ENCODE measurements at places on chromosomes 6 and 20.

DNA sequence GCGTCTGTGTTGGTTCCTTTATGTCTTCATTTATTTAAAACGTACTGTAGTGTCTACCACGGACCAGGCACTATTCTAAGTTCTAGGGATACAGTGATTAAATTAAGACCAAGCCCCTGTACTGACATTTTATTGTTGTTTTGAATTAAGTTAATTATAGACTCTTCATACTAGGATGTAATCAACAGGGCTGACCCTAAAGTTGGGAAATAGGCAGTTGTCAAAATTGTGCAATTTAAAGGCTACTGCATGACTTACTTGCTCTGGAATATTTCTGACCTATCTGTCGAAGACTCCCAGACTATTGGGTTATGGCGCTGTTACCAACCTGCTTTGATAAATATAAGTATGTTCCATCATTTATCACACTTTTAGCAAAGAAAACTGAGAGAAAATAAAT, 6.7 kb downstream of the MYO6 start:
- DNase-seq, result no peak

GRCh38 chr6:7114744-7115458, 7.1 kb downstream of the RREB1 start:
- DNase-seq, result no peak

DNA sequence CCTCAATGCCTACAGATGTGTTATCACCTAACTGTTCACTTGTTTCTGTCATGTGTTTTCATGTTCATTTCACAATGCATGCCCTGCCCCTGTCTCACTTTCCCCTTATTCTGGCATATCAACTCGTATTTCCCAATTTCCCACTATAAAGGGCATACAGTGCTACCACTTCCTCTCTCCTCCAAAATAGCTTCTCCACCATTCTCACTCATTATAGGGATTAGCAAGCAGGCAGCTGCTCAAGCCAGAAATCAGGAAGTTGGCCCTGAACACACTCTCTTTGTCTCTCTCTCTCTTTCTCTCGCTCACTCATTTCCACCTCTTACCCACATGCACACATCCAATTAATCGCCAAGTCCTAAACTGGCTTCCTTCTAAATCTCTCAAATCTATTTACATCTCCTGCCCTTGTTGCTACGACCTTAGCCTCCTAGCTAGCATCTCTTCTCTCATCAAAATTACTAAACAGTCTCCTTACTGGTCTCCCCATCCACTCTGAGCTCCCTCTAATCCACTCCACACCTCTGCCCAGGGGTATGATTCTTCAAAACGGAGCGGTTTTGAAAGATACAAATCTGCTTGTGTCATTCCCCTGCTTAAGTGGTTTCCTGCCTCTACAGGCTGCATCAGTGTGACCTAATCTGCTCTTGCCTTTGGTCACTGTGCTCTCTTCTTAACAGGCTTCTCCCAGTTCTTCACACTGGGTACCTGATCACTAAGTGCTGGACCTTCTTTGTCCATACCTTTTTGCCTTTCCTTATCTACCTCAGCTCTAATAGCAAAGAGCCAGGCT, 196.2 kb downstream of the BTBD9 start:
- DNase-seq, result no peak

DNA sequence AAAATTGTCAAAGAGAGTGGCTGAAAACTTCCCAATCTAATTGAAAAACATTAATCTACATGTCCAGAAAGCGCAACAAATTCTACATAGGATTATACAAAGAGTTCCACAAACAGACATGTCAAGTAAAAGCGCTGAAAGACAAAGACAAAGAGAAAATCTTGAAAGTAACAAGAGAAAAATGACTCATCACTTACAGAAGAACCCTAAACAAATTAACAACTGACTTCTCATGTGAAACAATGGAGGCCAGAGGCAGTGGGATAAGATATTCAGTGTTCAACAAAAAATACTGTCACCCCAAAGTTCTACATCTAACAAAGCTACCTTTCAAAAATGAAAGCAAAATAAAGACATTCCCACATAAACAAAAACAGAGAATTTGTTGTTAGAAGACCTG, 2.0 kb upstream of the POM121L2 start:
- DNase-seq, result no peak

DNA sequence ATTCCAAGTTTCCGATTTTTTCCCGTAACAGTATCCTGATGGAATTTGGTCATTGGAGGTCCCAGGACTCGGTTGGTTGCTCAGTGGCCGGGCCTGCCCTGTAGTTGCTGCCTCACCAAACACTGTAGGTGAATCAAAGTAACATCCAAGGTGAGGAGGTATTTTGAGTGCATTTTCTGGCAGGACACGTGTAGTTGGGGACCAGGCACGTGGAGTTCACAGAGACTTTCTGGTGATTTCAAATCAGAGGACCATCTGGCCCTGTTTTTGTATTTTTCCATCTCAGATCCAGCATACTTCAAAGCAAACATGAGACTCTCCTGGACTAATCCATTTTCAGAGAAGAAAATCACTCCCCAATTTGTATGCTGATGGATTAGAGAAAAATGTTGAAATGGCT, 9.9 kb upstream of the DTD1 start:
- DNase-seq, result no peak

DNA sequence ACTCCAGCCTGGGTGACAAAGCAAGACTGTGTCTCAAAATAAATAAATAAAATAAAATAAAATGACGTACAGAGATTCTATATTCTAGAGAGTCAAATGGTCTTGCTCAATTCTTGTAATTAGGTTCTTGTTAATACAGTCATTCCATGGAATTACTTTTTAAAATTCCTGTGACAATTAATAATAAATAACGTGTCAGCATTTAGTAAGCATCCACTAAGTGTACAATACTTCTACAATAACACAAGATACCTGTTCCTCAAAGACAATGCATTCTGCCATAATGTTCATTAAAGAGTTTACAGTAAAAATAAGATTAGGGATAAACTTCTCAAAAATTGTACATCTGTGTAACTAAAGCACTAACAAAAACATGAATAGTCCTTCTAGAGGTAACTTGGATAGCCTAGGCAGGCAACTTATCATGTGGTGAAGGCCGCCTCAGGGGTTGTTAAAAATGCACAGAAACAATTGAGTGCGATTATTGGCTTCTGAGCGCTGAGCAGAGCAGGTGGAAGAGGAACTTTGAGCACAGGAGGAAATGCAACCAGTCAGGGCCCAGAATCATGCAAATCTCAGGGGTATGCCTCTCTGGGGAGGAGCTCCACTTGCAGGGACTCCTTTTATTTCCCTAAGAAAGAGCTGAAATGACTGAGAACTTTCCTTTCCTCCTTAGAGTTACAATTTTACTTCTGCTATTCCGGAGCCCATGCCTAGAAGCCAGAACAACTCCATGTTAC, 37.1 kb downstream of the QRSL1 start:
- DNase-seq, result no peak

DNA sequence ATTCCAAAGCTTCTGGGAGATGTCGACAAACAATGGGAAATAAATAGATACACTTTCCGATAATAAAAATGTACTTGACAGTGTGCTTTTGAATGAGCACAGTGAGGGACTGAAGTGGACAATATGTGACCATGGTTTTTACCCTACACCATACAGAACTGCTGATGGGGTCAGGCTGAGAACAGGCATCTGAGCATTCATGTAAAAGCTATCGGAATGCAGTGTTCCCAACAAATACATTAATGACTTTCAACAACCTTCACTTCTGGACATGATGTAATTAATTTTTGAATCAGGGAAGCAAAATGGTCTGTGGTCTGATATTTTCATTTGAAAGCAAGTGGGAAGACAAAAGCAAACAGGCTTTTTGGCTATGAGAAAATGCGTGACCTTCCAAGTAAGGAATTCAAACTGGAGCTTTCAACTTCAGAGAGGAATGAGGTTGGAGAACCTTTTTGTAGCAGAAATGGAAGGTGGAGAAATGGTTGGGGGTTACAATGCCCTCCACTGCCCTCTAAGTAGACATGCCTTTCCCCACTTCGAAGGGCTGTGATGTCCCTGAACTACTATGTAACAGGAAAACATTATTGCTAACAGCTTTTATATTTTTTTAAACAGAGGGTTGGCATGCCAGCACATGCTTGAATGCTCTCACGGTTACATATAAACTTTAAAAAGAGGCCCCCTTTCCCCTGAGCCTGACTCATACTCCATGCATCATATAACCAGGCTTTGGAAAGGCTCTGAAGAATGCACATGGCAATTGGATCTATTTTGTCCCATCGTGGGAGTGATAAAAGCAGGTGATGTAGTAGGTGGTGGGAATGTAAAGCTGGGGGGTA, 203.5 kb upstream of the CITED2 start:
- DNase-seq, result no peak

GRCh38 chr20:47576516-47577033, 74.9 kb downstream of the NCOA3 start:
- peak; percentile 62 for DNase-seq

DNA sequence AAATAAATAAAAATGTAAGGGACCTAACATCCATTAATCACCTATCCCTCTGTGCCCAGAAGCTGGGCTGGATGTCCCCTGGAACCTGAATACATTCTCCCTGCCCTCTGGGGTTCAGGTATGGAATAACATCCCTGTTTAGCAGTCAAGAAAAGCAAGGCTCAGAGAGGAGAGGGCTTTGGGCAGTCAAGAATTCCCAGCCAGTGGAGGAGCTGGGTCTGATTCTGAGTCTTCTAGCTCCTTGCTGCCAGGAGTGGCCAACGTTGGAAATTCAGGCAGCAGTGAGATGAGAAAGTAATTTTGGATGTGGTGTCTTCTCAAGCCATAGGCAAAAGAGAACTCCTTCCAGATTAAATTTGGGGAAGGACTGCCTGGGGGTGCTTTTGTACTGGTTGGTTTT, 42.6 kb upstream of the ZNFX1 start:
- peak; percentile 15 for DNase-seq

DNA sequence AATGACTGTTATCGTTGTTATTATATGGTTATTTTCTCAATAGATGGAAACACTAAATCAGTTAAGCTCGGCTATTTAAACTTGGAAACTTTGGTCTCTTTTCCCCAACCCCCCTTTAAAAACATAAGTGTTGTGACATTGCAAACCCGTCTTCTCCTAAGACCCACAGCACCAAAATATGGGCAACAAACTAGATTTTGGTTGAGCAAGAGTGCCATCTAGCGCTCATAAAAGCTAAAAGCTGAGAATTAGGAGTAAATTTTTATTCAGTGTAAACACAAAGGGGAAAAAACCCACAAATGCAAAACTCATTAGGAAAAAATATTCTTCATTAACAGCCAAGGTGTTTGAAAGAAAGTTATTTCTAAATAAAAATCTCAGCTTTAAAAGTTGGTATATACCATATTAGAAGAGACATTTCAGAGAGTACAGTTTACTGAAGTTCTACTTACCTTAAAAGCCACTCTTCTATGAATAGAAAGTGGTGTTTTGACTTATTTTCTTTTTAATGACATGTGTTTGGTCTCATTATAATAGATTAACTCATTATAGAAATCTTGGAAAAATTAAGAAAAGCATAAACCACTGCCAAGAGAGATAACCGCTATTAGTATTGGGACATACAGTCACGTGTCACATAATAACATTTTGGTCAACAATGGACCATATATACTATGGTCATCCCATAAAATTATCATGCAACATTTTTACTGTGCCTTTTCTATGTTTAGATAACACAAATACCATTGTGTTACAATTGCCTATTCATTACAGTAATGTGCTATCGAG, 21.1 kb downstream of the SESN1 start:
- DNase-seq, result no peak
